Activated CD4-positive, alpha-beta T cell treated with anti-CD3 and anti-CD28 coated beads, Interleukin-2, amount 50 U/mL, for 24 hours (primary cell): ENCODE measurements at places on chromosomes 4 and X.

DNA sequence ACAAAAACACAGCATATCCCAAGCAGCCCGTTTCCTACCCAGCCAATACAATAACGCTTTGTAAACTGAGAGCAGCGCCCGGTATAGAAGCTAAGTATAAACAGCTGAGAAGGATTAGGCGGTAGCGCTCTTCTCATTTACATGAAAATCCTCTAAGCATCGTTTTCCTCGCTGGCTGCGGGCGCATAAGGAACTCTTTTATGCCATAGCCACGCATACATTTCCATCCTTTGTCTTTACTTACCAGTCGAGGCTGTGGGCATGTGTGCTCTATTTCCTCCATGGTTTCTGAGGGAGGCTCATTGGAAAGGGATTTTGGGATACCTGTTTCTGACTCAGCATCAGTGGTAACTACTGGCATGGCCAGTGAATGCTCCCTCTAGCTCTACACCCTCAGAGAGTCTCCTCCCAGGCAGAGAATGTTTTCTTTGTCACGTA is 383 bp downstream of the PCYT1B start:
- DNase-seq, result no peak

- no peak for DNase-seq
Measured at GRCh38 chrX:150088766-150089518, 150.7 kb upstream of the EOLA2 start.

DNA sequence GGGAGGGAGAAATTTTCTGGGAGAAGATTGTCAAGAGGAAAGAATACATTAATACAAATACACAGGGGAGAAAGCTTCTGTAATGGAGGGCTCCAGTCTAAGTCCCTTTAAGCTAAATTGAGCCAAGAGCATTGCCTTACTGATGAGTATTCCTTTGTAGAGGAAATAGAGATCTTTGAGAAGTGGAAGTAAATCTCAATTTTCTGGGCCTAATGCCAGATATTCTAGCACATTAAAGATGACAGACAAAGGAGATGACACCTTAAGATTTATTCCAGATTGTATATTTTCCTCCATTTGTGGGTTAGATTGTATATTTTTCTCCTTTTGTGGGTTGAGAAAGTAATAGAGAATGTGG is 28.5 kb upstream of the SMAD1 start:
- no peak for DNase-seq

DNA sequence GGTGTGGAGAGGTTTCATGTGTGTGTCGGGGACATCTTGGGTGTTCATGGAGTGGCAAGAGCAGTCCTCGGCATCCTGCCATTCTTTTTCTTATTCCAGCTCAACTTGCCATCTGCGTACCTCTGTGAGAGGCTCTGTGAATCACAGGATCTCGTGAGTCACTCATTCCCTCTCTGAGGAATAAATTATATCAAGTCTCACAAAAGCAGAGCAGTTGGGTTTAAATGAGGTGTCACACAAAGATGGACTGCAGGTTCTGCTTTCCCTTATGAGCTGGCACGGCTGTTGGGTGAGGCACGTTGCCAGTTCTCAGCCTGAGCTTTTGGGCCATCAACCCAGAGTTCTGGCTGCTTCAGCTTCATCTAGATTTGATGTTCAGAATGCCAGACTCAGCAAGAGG is 6.8 kb upstream of the OCIAD2 start:
- DNase-seq, result no peak

DNA sequence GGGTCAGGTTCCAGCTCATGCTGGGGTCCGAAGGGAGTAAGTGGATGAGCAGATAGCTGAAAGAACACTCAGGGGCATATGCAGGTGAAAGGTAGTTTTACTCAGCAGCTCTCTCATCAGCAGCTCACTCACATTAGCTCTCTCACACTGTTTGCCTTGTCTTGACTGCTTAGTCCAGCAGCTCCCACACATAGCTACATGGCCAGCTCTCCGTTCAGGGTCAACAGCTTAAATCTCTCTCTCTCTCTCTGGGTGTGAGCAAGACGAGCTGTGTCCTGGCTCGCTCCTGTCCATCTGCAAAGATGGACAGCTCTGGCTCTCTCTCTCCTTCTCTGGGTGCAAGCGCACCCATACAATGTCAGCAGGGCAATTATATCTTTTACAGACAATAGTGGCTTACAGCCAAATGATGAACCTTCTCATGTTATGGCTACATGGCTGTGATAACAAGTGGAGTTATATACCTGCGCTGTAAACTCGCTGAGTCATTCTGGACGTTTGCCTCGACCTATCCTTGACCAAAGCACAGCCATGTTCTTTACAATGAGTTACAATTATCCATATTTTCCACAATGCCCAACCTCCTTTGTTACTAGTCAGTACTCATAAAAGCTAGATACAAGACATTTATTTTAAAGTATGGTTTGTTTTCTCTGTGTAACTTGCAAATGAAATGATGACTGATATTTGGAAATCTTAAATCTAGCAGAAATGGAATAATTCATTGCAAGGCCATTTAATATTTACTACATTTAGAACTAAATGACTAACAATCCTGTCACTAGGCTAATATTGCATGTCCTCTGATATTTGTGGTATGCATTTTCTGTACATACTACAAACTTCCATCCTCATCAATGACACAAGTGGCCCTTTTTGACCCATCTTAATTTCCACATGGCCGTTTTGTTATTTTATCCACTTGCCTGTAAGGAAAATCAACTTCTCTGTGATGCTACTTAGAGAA is 9.3 kb downstream of the PAPSS1 start:
- no peak for DNase-seq

GRCh38 chr4:185969657-185970056 is 99.3 kb upstream of the TLR3 start:
- DNase-seq, result no peak

- DNase-seq, result no peak
Measured at GRCh38 chr4:39522068-39522467, 5.2 kb downstream of the UGDH start.

- no peak for DNase-seq
Measured at GRCh38 chrX:110420771-110421499, 62.3 kb downstream of the RTL9 start.

GRCh38 chr4:6557856-6558255 is 17.1 kb upstream of the MAN2B2 start:
- no peak for DNase-seq

GRCh38 chr4:113675731-113676697 is 85.5 kb downstream of the CAMK2D start:
- no peak for DNase-seq

DNA sequence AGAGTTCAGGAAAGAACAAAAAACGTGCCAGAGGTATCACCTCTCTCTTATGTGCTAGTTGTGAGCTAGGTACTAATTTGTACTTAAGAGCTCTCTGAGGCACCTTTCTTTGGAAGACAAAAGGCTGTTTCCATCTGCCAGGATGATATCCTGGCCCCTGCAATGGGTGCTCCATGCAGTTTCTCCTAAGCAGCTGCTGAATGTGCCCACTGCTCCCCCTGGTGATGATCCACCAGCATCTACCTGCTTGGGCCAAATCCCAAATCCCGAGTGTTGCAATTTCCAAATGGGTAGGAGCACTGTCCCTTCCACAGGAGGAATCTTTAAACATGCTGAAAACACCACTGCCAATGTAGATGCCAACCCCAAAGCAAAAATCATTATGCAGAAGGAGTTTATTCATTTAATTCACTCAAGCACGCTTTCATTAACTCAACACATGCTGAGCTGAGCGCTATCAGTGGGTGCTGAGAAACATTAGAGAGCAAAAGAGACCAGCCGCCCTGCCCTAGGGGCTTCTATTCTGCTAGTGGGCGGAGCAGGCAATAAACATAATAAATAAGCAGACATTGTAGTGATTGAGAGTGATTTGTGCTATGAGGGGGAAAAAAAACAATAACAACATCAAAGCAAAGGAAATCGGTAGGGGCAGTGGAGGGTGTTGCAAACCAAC is 69.6 kb upstream of the C4orf50 start:
- no peak for DNase-seq

DNA sequence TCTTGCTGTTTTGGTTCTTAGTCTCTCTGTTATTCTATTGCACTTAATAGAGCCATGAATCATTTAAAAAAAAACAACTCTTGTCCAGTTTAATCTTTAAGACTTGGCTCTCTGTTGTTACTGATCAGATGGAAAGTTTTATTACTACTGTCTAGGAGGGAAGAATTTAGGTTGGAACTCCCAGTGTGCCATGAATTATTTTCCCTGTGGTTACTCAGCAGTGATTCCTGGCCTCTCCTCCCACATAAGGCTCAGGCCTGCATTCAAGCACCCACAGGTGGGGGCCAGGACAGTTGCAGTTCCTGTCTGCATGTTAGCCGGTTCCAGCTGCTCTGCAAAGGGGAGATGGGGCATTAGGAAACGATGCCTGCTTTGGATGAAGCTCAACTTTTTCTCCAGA is 29.8 kb upstream of the ESX1 start:
- no peak for DNase-seq

- no peak for DNase-seq
Measured at GRCh38 chrX:121032531-121032930, 14.9 kb upstream of the GLUD2 start.

DNA sequence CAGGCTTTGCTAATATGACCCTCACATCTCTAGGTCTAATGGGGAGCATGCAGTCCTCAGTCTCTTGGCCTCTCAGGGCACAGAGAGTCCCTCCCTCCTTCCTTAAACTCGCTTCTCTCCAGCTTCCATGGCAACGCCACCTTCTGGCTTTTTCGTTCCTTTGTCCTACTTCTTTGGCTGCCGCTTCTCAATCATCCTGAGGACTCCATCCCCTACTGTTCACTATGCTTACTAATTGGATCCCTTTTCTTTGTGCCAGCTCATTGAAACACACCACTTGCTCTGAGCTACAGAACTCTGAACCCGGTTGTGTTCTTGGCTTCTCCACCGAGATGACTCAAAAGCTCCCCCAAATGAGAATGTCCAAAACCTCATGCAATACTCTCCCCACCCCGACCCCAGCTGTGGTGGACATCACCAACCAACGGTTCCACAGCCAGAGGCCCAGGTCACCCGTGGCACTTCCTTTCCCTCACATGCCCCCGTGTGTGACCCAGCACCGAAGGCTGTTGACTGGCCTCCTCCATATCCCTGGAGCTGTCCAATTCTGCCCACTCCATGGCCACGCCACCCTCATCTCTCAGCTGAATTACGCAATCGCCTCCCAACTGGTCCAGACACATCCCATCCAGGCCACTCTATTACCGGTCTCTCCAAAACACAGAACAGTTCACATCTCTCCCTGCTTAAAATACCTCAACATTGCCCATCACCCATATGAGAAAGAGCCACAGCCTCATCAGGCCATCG is 34.7 kb downstream of the CRMP1 start:
- no peak for DNase-seq
